ENCODE measurements at places on chromosomes 6 and 20.

- DNase-seq, result no peak
Measured at GRCh38 chr6:81766482-81767069, 14.1 kb upstream of the TENT5A start.

DNA sequence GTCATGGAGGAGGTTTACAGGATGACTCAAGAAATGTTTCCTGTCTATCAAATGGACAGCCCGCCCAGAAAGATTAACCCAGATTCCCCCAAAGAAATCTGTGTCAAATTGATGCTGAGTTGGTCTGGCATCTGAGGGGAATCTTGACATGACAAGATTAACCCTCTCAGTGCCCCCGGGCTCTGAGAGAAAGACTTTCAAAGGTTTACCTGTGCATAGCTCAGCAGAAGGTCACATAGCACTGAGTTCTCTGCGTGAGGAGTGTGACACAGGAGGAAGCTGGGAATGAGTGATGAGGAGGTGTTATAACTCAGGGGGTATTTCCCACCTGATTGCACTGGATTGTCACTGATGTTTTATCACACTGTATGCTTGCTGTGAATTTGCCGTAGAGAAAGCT, 601.2 kb downstream of the DHX35 start:
- DNase-seq, result peak; percentile 35

GRCh38 chr6:79993012-79993910, 11.2 kb upstream of the TTK start:
- no peak for DNase-seq

GRCh38 chr6:119066517-119066916, 11.9 kb downstream of the FAM184A start:
- no peak for DNase-seq

- no peak for DNase-seq
Measured at GRCh38 chr6:55469951-55470366, 109.0 kb downstream of the HMGCLL1 start.

DNA sequence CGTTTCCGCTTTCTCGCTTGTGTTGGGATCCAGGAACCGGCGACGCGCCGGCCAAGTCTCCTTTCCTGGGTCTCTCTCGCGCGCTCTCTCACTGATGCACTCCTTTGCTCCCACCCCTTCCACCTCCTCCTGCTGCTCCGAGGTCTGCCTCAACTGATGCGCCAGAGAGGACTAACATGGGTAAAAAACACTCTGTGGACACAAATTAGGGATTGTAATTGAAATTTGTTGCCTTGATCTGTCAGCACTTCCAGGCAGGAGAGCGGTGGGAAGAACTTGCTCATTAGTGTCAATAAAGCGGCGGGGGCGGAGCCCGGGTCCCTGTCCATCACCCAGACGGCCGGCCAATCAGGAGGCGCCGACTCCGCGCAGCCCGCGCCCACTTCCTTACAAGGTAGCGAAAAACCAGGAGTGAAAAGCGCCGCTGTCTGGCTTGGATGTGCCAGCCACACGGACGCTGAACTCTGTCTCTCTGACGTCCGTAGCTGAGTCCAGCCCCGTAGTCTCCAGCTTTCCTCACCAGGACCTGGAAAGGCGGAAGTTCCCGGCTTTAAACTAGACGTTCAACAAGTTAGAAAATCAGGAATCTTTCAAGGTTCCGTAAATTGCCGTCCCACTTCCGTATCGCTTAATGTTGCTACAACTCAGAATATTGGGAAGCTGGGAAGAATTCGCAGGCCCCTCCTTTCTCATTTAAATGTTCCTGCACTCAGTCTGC, at the start of gene TBX18:
Gene TBX18 (minus strand): TSS at position 267 of the 718 bp plus-strand sequence. CDS start 417 bp downstream, outside the sequence.
- no peak for DNase-seq

GRCh38 chr6:157562997-157563396, 182.0 kb downstream of the ZDHHC14 start:
- DNase-seq, result no peak

GRCh38 chr6:167977717-167978467, 19.6 kb upstream of the KIF25 start:
- DNase-seq, result no peak

- DNase-seq, result no peak
Measured at GRCh38 chr6:112040956-112041355, 12.9 kb upstream of the CCN6 start.

DNA sequence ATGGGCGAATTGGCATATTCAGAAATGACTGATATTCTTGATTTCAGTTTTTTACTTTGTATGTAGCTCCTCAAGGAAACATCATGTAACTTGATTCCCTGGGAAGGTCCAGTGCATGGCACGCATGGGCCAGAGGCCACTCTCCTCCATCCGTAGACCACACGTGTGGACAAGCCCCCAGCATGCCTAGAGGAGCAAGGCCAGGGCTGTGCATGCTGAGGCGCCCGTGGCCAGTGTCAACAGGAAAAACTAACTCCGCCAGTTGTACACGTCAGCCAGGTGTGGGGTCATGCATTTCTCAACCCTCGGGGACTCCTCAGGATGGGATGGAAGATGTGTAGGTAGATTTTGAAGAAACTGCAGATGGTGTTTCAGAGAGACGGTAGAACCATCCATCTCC, 37.8 kb upstream of the CD93 start:
- DNase-seq, result no peak

GRCh38 chr6:15063253-15063853, 182.5 kb upstream of the JARID2 start:
- DNase-seq, result no peak

DNA sequence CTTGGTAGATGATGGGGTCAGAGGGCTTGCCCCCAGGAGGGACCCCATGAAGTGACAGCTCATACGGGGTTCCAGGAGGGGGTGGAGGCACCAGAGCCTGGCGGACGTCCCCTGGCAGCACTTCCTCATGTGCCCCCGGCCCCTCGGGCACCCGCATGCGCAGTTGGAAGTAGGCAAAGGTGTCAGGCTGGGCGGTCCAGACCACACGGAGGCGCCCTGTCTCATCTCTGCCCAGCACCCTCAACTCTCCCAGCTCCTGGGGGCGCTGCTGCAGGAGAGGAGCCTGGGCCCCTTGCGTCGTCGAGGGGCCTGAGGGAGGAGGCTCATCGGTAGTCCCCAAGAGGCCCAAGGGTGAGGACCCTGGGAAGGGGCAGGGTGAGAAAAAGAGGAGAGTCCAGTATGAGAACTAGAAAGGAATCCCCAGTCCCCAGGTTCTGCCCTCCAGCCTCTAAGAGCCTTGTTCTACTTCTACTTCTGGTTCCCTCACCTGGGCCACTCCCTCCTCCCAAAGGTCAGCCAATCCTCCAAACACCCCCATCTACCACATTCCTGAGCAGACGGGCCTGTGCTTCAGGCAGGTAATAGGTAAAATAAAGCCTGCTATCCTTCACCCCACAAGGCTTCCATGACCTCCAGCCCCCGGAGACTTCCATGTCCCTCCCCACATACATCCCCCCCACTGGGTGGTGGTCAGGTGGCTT, 23.2 kb downstream of the TNXB start:
- no peak for DNase-seq

DNA sequence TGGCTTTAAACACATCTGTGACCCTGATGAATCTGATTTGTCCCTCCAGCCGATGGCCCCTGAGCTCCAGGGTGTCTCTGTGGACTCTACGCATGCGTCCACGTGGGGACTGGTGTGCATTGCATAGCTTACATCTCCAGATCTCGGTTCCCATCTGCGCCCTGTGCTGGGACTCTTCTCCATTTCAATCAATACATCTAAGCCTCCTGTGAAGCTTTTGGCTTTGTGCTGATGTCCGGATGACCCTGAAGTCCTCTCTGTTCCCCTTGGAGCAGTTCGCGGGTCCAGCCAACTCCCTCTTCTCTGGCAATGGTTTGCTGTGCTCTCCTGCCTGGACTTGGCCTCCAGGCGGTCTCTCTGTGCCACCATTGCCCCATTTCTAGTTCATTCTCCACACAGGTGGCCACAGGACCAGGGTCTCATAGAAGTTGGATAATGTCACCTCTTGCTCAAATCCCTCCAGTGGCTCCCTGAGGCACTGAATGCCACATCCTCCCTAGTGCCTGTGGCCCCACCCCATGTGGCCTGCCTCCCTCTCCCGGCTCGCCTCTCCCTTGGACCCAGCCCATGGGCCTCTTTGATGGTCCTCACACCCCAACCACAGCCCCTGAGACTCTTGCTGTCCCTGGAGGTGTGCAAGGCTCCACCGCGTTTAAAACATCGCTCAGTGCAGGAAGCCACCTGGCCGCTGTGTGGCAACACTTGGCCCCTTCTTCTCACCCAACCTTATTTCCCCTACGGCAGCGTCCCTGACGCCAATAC, 155.4 kb downstream of the SYCP2 start:
- no peak for DNase-seq

GRCh38 chr6:133779916-133780695, 108.8 kb upstream of the TCF21 start:
- no peak for DNase-seq

DNA sequence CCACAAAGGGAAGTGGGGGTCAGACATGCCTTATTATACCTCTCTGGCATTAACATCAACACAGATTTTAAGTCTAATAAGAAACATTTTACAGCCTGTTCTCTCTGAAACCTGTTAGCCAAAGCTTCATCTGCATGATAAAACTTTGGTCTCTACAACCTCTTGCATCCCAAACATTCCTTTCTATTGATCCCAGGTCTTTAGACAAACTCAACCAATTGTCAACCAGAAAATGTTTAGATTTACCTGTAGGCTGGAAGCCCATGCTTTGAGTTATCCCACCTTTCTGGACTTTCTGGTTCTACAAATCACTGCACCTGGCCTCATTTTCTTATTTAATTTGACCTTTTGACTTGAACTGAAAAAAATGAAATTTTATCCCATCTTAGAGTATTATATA, 20.8 kb downstream of the MCM8 start:
- no peak for DNase-seq

- peak; percentile 55 for DNase-seq
Measured at GRCh38 chr20:21719592-21720214, 14.2 kb downstream of the PAX1 start.

DNA sequence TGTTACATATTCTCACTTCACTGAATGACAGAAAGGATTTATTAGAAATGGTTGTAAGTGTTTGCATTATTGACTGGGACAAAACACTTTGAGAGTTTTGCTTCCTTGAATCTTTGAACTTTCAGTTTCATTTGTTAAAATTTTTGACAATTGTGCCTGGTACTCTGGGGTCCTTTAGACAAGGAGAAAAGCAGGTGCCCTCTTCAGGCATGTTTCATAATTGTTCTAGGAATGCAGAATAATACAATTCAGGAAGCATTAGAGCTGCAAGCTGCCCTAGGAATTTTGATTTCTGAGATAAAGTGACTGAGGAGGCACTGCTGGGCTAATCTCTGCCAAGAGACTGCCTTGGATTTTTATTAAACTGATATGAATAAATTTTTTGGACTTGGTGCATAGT, 49.7 kb downstream of the TOP1 start:
- no peak for DNase-seq

DNA sequence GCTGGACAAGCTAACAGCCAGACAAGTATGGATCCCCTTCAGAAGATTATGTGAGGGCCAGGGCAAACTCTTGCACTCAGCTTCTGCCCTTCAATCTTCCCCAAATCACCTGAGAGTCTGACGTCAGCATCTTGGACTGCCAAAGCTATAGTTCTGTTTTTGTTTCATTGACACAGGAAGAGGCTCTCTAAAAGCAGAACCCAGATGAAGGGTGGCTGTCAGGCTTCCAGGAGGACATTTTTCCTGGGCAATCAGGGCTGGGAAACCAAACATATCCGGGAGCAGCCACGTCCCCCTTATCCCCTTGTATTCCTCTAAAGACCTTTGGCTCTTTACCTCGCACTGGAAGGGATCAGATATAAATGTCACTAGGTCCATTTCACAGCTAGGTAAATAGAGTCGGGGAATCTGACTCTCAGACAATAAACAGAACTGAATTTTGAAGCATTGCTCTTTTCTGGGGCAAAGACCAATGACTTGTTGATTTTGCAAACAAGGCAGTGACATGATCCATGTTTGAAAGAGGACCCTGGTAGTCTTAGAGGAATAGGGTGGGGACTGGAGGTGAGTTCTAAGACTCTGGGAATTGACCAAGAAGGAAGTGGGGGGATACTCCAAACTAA, 13.3 kb downstream of the MAFB start:
- no peak for DNase-seq

- DNase-seq, result no peak
Measured at GRCh38 chr20:57977569-57977968, 250.9 kb downstream of the ANKRD60 start.

GRCh38 chr6:46338131-46338530, 153.1 kb downstream of the RCAN2 start:
- DNase-seq, result no peak

GRCh38 chr6:44034931-44035345, 92.3 kb downstream of the MRPL14 start:
- no peak for DNase-seq

DNA sequence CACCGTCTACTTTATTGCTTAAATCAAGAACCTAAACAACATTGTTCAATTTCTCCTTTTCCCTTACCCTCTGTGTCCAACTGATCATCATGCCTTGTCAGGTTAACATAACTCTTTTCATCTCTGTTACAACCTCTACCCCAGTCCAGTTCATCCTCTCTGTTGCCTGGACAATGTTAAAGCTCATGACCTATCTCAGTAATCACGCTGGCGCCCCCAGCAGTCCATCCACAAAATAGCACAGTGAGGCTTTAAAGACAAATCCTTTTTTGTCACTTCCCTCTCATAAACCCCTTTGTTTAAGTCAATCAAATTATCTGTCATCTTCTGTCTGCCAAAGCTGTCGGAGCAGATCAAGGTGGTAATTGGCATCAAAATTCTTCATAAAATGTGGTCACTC, 140.1 kb downstream of the QKI start:
- DNase-seq, result peak; percentile 34

GRCh38 chr6:34586327-34587040, 30.4 kb upstream of the SPDEF start:
- DNase-seq, result no peak

DNA sequence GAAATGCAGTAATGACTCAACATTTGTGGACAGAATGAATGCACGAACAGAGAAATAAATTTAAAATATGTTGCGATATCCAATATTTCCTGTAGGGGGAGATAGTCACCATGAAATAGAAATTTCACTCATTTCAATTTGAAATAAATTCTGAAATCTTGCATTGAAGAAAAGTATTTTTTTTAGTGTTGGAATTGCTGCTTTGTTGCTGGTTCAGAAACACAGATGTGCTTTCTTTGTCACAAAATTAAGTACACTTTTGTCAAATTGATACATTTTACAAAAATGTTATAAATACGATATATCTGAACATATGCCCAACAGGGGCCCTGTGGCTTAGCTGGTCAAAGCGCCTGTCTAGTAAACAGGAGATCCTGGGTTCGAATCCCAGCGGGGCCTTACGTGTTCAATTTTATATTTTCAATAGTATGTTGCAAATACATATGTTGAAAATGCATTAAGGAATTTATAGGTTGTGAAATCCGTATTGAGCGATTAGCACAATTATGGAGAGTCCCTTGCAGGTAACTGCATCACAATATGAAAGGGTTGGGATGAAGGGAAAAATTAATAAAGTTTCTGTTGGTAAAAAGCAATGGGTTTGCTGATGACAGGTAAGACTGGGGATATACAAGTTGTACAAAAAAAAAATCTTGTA, 85.4 kb upstream of the PRSS16 start:
- peak; percentile 67 for DNase-seq

DNA sequence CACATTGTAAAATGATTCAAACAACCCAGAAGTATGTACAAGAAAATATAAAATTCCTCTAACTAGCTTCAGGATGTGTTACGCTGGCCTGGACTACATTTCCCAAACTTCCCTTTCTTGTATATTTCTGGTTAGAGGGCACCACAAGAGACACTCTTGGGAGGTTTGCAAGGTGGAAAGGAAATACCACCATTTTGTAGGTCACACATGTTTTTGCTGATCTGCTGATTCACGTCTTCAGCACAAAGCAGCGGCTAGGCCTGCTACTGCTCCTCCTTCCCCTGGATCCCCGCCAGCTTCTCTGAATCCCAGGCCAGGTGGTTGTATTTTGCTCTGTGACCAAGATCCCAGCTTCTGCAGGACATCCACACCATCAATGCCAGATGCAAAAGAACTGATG, 104.2 kb downstream of the AGPAT4 start:
- DNase-seq, result no peak

Data from activated CD4-positive, alpha-beta T cell treated with anti-CD3 and anti-CD28 coated beads, Interleukin-2, Interleukin-4, amounts not matched to agents 100 ng/mL and 50 ng/mL, durations not matched to agents 16 hours and 8 hours (primary cell).